ENCODE measurements at places on chromosomes 6 and 20.

DNA sequence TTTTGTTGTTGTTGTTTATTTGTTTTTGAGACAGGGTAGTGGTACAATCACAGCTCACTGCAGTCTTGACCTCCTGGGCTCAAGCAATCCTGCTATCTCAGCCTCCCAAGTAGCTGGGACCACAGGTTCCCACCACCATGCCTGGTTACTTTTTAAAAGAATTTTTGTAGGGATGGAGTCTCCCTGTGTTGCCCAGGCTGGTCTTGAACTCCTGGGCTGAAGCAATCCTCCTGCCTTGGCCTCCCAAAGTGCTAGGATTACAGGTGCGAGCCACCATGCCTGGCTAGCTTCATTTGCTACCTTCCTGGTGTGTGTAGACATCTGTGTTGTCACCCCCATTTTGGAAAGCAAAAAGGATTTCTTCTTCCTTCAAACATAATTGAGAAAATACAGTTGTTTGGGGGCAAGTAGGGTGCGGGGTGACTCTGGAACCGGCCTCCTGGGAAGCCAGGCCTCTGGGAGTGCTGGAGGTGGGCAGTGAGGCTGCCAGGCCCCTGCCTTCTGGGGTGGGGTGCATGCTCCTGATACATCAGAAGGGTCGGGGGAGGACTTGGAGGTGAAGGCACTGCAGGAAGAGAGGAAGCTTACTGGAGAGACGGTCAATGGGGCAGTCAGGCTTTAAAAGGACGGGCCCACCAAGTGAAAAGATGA lies 28.4 kb downstream of the SYNJ2 start:
- no peak for DNase-seq

DNA sequence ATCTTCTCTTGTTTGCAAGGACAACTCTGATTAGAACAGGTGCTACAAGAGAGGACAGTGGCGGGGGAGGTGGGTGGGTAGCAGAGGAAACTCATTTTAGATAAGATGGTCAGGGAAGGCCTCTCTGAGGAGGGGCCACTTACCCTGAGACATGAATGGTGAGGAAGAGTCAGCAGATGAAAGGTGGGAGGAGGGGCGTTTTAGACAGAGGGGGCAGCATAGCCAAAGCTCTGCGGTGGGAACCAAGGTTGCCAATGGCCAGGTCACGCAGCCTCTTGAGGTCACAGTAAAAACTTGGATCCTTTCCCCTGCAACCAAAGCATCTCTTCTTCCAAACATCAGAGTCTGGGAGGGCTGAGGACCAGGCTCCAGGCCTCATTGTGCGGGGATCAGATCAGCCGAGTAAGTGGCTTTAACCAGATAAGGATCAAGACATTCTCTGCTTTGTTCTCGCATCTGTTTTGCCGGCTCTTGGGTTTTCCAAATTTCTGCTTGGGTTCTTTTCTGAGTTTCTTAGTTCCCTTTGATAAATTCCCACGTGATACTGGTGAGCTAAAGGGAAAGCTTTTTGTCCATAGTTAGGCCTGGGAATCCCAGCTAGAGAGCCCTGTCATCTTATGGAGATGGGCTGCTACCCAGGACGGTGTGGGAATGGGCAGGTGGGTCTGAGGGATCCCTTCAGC lies 5.5 kb upstream of the CD40 start:
- DNase-seq, result no peak

DNA sequence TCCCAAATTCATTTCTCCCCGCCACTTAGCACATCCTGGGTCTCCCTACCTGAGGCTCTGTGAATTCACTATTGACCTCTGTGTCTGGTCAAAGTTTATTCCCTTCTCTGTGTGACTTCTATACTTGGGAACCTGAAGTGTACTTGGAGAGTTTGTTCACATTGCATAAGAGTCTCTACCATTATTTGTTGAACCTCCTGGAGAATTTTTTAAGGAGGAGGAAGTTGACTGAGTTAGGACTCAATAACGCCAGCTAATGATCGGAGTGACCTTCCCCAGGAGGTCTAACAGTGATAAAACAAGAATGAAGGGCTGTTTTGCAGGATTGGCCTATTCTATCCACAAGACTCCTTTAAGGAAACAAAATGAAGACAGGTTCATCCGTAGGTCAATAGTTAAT lies 23.6 kb downstream of the STMND1 start:
- DNase-seq, result no peak

DNA sequence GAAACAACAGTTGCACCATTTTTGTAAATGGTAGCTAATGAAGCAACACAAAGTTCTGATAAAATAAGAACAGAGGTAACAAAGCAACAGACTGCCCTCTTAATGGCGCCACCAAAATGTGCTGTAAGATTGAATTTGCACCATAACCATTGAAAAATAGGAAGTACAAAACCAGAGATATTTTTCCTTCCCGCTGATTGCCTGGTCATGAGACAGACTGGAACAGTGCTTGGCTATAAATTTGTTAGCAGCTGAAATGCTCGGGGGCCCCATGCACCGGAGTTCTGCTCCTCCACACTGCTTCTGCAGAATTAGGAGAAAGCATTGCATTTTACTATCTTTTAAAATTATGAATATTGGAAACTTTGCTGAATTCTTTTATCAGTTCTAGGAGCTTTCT lies 164.4 kb upstream of the QKI start:
- no peak for DNase-seq

DNA sequence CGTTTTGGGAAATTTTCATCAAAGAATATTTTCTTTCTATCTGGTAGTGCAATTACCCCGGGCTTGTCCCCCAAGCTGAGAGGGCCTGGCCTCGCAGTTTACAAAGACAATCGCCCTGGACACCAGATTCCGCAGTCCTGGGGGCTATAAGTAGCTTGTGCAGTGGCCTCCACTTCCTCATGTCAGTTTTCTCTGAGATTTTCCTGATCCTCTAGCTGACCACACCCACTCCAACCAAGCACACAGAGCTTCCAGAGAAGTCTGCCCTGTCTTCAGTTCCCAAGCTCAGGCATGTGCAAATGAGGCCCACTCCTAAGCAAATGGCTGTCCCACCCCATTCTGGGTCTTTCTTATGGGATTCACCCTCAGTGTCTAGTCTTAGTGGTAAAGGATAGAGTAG lies 245.3 kb downstream of the MAFB start:
- no peak for DNase-seq

DNA sequence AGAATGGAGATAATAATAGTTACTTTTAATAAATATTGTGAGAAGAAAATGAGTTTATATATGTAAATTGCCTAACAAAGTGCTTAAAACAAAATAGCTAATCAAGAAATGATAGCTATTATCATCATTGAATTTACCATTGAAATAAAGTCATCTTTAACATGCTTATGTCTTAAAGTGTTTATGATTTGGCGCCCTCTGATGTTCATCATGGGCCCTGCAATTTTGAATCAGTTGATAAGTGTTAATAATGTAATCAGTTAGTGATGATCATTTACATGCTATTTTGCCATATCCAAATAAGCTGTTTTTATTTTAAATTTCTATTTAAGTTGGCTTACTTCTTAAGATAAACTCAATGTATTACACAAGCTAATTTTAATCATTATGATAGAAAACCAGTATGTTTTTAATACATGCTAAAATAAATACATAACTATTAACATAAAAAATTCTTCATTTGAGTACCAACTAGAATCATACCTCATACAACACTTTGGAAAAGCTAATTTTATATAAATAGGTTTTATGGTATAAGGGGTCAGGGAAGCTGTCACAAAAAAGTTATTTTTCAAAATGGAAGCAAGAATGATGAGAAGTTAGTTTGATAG lies 39.2 kb upstream of the TPD52L1 start:
- DNase-seq, result peak; percentile 63
